ENCODE measurements at places on chromosomes 16 and 17.

GRCh38 chr17:18182978-18183333 lies 672 bp upstream of the ALKBH5 start:
- DNase-seq = peak; percentile 58

DNA sequence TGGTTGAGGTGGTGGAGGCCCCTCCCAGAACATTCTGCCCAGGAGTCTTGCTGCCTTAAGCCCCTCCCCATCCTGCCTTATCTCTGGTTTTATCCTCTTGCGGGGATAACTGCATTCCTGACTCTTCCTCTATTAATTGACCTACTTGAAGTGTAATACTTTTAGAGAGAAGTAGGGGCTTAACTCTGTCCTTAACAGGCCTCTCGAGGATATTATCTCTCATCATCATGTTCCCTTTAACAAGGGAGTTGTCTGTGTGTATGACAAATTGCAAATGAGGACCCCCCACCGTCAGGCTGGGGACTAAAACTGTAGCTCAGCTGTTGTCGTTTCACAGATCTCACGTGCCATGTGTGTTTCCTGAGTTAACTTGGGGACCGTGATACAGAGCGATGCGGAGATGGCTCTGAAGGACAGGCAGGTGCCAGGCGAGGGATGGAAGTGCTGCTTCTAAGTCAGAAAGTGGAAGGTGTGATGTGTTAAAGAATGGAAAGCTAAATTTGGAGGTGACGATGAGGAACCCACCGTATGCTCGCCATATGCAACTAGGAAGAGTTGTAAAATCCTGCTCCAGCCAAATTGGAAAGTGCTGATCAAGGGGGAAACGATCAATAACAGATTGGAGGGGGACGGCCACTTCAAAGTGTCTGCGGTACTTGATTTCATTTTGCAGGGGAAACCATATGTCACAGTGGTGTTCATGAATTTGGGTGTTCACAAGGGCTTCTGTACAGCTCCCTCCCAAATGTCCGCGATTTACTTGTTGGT lies 106.3 kb downstream of the RPTOR start:
- DNase-seq = no peak

DNA sequence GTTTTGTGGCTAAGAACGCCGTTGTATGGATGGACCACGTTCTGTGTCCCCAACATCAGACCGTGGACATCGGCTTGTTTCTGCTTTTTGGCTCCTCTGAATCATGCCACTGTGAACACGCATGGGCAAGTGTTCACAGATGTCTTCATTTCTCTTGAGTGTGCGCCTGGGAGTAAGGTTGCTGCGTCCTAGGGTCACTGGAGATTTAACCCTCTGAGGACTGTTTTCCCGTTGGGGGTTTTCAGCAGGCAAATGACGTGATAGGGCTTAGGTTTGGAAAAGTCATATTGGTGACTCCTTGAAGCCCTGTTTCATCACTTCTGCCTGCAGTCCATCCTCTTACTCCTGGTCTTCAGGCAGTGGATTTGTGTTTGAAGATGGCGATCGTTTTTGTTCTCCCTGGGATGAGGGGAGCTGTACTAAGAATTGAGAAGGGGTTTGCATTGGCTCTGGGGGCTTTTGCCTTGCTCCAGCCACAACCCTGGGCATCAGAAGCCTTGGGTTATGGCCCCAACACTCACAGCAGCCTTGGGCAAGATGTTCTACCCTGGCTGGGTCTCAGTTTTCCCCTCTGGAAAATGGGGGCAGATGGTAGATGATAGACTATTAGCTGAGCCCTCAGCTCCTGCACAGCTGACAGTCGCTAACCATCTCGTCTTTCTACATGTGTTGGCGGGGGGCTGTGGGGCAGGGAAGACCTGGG lies 67.2 kb upstream of the CIBAR2 start:
- no peak for DNase-seq

DNA sequence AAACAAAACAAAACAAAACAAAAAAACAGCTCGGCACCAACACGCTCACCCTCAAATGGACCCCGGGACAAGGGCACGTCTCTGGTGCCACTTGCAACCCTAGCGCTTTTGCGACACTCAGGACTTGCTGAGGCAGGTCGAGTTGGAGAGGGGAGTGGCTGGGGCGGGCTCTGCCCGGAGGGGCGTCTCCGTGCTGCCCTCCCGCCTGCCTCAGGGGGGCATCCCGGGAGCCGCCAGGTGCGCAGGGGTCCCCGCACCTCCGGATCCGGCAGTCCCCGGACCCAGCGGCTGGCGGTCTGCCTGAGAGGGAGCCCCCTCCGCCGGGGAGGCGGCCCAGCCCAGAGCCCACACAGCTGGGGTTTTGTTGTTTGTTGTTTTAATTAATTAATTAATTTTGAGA lies at the start of gene SLC52A1:
Gene SLC52A1, minus strand, starts transcription at position 112 of the 400 bp plus-strand sequence. CDS start 820 bp downstream, outside the sequence.
- no peak for DNase-seq

GRCh38 chr16:88812513-88813268 lies 963 bp upstream of the APRT start:
- DNase-seq = no peak

All from thoracic aorta (tissue), 2 donors.